ENCODE measurements at places on chromosomes 2 and 18. TPM values are rescaled to one million over a fixed set of nuclear protein-coding genes. Genes with fewer than 3 reads are reported as not detected.

DNA sequence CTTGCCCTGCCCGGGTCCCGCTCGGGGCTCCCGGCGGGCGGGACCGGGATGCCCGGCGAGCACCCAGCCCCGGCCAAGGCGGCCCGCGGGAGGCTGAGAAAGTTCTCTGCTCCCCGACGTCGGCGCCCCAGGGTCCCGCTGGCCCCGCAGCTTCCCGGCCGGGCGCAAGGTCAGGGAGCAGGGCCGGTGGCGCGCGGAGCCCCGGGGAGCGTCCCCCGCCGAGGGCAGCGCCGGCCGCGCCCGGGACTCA, 331 bp downstream of the SERPINE2 start:
- DNase-seq, result no peak

DNA sequence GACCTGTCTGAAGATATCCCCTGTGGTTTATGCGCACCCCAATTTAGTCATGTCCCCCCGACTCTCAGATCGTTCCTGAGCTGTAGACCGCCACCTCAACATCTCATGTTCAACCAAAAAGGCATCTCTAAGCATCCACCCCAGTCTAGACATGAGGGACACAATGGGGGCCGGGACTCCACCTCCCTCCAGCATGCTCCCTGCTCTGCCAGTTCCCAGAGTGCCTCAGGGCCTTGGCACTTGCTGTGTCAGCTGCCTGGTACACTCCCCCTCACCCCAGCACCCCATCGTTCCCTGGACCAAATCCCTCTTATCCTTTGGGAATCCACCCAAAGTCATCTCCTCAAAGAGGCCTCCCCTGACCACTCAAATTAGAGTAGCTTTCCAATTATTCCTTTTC, 22.2 kb downstream of the TNS1 start:
- no peak for DNase-seq

Gene CKAP2L
- 10.2 TPM for polyA plus RNA-seq

DNA sequence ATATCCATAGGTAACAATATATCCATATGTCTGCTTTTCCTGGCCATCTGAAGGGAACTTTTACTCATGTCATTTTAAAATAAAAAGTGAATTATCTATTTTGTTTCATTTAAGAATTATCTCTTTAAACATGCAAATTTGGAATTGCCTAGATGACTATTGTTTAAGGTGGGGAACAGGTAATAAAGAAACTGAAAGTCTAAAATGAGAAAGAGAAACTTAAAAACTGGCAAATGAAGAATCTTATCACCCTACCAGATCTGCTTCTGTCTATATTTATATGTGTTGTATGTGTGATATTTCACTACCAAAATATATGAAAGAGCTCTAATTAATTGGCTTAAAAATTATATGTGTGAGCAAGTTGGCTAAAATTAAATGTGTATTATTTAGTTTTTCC, 243.2 kb upstream of the KCNH7 start:
- no peak for DNase-seq

DNA sequence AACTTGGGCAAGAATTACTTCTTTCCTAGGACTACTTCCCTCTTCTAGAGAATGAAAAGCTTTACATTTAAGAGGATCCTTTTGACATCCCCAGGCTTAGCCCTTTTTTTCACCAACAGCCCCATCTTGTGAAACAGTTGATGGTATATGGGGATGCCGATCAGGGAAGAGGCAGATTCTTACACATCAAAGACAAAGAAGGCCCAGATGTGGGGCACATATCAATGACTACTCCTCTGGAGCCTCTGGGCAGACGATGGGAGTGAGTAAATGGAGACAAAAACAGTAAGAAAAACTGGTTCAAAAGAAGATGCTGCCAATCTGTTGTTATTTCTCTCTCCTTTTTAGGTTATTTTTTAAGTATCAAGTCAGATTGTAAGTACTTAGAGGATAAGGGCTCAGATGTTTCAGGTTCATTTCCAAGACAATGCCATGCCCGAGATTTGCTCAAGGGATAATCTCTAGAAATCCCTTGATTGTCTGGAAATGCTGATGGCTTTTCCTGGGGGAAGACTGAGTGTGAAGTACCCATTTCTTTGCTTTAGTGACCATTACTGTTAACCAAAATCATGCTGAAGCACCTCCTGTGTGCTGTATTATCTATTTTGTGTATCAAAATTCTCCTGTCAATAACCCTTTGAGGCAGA, 117.5 kb downstream of the EPHA4 start:
- no peak for DNase-seq

Data from muscle of back (tissue), 13 donors.